ENCODE measurements at places on chromosomes 3 and 15.

DNA sequence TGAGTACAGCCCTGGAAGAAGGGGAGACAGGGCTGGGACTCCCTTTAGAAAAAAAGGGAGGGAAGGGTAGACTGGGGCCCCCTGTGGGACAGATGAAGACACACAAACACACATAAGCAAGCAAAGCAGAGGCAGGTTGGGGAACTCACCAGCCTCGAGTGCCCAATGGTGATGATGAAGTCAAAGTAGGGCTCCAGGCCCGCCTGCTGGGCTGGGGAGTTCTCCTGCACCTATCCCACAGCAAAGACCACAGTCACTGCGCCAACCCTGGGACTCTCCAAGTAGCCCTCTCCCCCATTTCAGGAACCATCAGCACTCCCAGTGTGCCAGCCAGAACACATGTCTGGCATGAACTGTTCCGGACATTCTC, 4.1 kb downstream of the GORASP1 start:
- DNase-seq = no peak

DNA sequence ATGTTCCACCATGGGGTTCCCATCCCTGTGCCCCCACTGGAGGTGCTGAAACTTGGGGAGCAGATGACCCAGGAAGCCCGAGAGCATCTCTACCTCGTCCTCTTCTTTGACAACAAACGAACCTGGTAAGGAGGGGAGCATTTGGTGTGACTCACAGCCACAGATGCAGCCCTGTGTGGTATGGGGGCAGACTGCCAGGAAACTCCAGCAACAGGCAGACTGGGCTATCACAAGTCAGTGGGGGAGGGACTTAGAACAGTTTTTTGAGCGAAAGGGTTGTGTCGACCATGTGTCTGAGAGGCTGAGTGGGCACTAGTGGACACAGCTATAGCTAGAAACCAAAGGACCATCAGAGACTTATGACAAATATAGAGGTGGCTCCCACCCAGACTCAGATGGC, 3.4 kb upstream of the OGG1 start:
- DNase-seq = no peak

DNA sequence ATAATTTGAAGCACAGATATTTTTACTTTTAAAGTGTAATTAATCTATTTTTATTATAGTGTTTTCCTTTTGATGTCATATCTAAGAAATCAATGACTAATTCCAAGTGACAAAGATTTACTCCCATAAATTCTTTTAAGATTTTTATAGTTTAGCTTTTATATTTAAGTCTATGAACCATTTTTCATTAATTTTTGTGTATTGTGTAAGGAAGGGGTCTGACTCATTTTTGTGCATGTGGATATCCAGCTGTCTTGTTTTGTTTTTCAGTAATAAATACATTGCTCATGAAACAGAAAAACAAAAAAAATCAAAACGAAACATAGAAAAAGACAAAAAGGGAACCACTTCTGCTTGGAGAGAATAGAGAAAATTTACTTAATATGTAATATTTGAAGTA, 145.1 kb downstream of the EPHA6 start:
- DNase-seq = no peak

GRCh38 chr15:97804950-97805349, 155.6 kb upstream of the ARRDC4 start:
- DNase-seq = no peak

- no peak for DNase-seq
These were observed 29.3 kb upstream of the SACM1L start for GRCh38 chr3:45659661-45660566.

- peak; percentile 5 for DNase-seq
These were observed 353.5 kb downstream of the MCTP2 start for GRCh38 chr15:94584833-94585244.

DNA sequence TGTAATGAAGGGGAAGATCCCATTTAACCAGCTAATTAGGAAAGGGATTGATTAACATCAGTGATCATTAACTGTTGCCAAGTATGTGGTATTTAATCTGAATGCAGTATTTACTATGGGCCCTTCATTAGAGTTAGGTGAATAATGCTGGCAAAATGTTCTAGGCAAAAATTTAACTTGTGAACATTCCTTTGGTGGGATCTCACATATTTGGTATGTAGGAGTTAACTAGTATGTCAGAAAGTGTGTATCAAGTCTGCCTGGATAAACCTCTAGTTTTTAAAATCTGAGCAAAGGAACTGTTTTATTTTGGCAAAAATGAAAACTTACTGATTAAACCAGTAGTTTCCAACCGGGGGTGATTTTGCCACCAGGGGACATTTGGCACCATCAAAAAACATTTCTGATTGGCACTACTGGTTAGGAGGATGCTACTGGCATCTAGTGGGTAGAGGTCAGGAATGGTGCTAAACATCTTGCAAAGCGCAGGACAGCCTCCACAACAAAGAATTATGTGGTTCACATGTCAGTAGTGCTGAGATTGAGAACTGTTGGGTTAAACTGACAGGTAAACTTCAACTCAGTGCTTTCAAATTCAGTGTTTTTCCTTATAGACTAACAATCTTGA, 22.5 kb downstream of the LRTM1 start:
- no peak for DNase-seq

DNA sequence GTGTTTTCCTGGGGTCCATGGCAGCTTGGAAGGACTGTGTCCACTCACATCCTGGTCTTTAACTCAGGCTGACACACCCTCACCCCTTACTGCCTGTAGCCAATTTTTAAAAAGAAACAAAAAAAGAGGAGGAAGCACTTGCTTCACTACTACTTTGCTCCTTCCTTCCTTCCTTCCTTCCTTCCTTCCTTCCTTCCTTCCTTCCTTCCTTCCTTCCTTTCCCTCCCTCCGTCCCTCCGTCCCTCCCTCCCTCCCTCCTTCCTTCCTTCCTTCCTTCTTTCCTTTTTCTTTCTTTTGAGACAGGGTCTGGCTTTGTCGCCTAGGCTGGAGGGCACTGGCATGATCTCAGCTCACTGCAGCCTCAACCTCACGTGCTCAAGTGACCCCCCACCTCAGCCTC, 25.5 kb upstream of the AKAP13 start:
- DNase-seq = no peak

- no peak for DNase-seq
These were observed 168.0 kb upstream of the SMAD3 start for GRCh38 chr15:66897416-66897815.

GRCh38 chr15:54979964-54980363, 216.8 kb downstream of the RSL24D1 start:
- no peak for DNase-seq

GRCh38 chr15:39235084-39235795, 345.6 kb upstream of the THBS1 start:
- no peak for DNase-seq

DNA sequence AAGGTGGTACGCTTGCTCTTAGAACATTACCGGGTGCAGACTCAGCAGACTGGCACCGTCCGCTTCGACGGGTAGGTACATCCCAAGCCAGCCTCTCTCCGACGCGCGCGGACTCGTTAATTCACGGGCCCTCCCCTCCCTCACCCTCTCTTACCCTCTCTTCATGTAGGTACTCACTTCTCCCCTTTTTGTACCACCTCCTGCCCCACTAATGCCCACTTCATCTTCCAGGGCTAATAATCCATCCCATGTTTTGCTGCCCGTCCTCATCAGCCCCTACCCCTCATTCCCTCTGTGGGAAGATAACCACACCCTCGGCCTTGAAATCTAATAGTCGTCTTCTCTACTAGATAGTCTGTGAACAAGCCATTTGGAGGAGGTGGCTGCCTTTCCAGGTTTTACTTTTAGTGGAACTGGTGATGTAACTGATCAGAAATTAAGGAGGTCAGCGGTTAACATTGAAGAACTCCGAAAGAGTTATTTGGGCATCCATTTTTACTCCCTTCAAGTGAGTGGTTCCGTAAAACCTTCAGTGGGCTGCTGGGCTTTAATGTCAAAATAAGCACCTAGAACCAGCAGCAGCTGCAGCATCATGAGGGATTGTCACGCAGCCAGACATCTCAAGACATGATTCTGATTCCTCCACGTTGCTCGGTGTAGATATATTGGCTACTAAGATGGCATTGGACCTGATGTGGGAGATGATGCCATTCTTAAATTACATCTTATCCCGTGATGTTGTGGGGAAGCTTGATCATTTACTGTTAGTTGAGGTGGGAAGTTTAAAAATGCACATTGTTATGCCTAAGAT, 1.3 kb downstream of the FEM1B start:
- DNase-seq = no peak

GRCh38 chr15:87570206-87570605, 686.3 kb downstream of the NTRK3 start:
- no peak for DNase-seq

GRCh38 chr3:59981377-59981776, 931.6 kb upstream of the CFAP20DC start:
- DNase-seq = no peak

DNA sequence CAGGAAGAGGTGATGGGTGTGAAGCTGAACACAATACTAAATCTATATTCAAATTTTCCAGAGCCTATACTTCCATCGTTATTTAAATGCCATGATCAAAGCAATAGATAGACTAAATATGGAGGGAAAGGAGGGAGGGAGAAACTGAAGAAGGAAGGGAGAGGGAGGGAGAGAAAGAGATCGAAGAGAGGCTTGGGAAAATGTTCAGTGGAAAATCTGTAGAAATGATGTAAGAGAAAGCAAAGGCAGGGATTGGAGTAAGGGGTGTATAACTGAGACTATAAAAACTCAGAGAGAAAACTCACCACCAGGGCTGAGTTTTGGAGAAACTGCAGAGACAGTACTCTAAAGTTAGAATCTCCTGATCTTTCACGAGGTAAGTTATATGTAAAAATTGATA, at the start of gene OSTN:
OSTN (plus strand) TSS at position 310 of the 400 bp plus-strand sequence. CDS start 13,292 bp downstream, outside the sequence.
- no peak for DNase-seq

- no peak for DNase-seq
These were observed 142.3 kb downstream of the TMCO5A start for GRCh38 chr15:38076786-38077185.

DNA sequence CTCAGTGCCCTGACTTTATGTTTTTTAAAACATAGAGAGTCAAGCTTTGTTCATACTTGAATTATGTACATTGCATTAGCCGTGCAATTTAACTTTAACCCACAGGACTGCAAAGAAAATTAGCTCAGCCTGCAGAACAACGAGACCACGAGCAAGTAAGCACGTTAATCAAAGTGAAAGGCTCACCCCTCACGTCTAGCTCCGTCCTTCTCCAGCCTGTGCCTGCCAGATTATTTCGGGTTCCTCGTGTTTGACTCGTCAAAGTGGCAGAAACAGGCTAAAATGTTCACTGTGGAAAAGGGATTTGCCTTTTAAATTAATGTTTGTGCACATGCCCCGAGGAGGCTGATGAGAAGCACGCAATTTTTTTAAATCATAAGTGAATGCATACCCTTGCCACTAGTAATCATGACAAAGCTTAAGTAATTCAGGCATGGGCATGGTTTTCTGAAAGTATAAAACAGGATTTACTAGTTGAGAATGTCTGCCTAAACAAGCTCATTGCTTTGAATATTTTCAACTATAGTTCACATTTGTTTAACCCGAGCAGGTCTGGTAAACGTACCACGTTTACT, 15.3 kb downstream of the ZBTB38 start:
- DNase-seq = no peak

GRCh38 chr3:45453839-45454238, 65.5 kb downstream of the LARS2 start:
- no peak for DNase-seq

DNA sequence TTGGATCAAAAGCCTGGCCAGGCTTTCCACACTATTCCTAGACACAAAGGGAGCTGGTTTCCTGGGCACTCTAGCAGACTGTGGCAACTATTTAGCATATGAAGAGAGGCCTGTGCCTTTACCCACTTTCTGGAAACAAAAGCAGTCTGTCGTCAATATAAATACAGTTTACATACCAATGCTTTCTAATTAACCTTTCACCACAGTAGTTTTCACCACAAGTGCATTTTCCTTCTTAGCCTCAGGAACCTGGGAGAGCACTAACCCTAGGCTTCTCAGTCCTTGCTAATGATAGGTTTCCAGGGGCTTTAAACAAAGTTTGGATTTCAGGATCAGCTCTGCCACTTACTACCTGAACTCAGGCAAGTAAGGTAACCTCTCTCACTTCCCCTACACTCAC, 499.1 kb downstream of the MAGI1 start:
- no peak for DNase-seq

DNA sequence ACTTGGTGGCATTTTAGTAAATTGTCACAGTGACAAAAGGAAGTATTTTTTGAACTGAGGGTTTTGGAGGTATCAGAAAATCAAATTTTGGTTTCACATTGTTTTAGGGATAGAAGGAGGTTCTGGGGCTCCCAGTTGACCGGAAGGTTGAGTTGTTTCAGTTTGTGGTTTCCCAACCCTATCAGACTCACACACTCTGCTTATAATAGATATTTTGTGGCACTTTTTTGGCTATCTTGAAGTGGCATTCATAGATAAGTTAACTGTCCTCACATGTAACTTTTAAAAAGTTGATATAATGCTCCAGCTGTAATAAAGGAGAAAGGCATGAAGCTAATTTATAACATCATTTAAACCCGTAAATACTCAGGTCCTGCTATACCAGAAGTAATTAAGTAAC, 12.8 kb downstream of the ARMC8 start:
- no peak for DNase-seq

- DNase-seq = no peak
These were observed 164.6 kb downstream of the GMNC start for GRCh38 chr3:190697901-190698300.

- DNase-seq = no peak
These were observed 169.6 kb downstream of the CFAP20DC start for GRCh38 chr3:58880182-58880581.

- no peak for DNase-seq
These were observed 590.2 kb downstream of the RBMS3 start for GRCh38 chr3:29871087-29871486.

GRCh38 chr15:90562669-90563068, 32.9 kb downstream of the CRTC3 start:
- no peak for DNase-seq

- no peak for DNase-seq
These were observed 621.4 kb downstream of the FHIT start for GRCh38 chr3:60629816-60630215.

- DNase-seq = no peak
These were observed 242.0 kb downstream of the SV2B start for GRCh38 chr15:91342097-91342496.

DNA sequence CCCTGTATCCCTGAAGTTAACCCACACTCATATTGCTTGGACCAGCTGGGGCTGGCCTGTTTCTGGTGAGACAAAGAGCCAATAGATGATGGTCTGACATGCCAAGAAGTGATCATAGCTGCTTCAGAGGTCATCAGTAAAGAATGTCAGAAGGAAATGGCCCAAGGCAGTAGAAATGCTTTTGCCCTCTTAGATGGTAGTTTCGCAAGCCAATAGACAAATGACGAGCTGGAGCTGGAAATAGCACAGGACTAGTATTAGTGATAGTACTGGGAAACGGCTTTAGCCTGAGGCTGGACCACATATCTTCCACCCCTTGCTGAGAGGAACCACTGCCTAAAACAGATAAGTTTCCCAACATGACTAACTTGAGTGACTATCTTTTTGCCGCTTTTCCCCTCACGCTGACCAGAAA, 176.1 kb upstream of the THBS1 start:
- no peak for DNase-seq

- DNase-seq = no peak
These were observed 23.8 kb downstream of the USP3 start for GRCh38 chr15:63528138-63528659.
